ENCODE measurements at places on chromosomes 13 and 19.

DNA sequence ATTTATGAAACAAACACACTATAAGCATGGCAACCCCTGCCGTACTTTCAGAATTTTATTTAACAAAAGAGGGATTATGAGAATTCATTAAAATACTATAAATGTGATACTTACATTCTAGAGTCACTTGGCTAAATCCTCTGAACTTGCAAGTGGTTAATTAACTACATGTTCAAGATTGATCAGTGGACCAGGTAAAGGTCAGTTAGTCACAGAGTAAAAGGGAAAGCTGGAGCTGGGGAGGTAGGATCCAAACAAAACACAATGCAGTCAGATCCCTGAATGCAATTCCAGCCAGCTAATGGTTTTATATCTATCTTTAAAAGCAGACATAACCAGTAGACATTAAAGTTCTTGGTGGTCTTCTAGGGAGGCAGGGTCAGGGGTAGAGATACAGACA lies 270.5 kb downstream of the DIAPH3 start:
- DNase-seq, result no peak

- DNase-seq, result no peak
Observed at GRCh38 chr19:1327125-1327524, 41.5 kb downstream of the EFNA2 start.

DNA sequence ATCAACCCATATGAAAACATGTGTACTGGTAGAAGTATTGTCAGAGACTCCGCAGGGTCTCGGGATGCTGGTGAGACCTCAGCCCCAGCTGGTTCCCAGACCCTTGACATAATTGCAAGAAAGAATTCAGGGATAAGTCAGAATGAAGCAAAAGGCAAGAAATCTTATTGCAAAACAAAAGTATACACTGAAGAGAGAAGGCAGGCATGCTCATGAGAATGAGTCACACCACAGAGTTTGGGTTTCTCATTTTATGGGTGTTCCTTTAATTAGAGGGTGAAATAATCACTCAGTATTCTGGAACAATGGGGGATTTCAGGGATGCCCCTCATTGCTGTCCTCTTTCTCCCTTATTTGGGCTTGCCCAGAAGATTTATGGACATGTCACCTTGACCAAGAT lies 1423.8 kb upstream of the MIR17HG start:
- DNase-seq, result no peak

DNA sequence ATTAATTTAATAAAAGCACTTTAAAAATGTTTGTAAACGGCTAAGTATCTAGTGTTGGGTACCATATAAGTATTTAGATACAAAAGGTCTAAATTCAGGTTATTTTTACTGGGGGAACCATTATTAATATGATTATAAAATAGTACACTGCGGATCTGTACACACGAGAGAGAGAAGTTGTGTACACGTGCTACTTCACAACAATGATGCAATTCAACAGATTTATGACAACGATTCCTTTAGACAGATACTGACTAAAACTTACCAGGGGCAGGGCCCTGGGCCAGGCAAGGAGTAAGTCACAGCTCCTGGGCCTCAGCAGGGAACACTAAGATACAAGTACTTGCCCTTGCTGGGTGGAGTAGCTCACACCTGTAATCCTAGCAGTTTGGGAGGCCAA lies 29.1 kb upstream of the TPTE2 start:
- no peak for DNase-seq

- no peak for DNase-seq
Observed at GRCh38 chr13:112615391-112615790, 27.4 kb upstream of the TUBGCP3 start.

DNA sequence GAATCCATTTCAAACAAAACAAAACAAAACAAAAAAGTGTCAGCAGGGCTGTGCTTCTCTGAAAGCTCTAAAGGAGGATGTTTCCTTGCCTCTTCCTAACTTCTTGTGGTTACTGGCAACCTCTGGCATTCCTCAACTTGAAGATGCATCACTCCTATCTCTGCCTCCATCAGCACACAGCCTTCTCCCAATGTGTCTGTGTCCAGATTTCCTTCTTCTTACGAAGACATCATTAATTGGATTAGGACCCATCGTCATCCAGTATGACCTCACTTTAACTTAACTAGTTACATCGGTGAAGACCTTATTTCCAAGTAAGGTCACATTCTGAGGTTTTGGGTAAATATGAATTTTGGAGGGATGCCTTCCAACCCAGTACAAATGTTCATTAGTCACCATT lies 33.8 kb upstream of the GTF2F2 start:
- DNase-seq, result peak; percentile 82

GRCh38 chr13:94679614-94680013 lies 32.7 kb downstream of the SOX21 start:
- DNase-seq, result no peak

- DNase-seq, result no peak
Observed at GRCh38 chr13:24103782-24104372, 56.6 kb upstream of the SPATA13 start.

DNA sequence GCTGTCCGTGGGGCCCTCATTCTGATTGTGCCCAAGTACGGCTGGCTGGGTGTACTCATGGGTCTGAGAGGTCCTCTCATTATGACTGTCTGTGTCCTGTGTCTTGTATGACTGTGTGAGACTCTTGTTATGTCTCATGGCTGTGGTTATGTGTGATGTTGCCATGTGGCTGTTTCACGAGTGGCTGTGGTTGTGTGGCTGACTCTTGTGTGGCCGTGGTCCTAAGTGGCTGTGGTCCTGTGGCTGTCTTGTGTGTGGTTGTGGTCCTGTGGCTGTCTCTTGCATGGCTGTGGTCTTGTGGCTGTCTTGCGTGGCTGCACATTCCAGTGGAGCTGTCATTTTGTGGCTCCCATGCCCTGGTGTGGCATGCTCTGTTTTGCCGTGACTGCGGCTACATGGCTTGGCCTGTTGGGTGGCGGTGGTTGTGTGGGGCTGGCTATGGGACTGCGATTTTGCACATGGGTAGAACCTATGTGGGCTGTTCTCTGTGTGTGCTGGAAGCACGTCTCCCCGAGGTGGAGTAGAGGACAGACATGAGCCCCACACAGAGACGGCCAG lies 2.5 kb downstream of the LYL1 start:
- no peak for DNase-seq

DNA sequence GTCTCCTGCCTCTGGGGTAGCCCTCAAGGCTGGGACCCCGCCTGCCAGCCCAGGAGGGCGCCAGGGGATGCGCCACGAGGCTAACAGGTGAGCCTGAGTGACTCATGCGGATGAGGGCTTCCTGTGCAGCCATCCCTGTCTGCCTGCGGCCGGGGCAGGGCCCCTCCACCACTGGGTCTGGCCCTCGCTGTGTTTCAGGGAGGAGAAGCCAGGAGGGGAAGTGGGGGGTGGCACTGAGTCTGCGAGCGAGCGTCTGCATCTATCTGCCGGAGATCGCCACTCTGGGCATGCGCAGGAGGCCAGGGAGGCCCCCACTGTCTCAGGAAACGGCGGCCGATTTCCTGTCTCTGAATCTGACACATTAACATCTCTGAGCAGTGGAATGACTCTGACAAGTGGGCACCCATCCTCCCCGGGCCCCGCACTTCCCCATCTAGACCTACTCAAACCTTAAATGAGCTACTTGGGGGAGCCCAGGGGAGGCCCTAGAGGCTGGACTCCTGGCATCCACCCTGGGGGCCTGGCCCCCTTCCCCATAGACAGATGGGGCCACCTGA lies 19.7 kb downstream of the RFX1 start:
- DNase-seq, result no peak

All from GM04503 (cell line).